Hypothalamus (tissue), 51 donors: ENCODE measurements at places on chromosomes 5 and 9.

DNA sequence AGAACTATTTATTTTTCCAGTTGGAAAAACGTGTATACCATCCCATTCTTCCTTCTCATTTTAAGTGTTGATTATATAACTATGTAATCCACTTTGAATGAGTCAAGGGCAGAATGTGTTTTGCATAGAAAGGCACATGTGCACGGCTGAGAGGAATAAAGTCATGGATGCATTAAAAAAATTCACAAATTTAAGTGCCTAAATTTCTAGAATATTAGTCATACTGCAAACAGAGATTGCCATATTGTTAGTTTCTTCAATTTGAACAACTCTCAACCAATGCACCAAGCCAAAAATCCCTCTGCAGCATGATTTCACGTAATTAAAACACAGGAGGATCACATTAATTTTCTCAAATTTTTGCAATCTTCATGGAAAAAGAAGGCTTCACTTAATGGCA is 166.3 kb downstream of the MPDZ start:
- DNase-seq, result no peak

GRCh38 chr9:131657940-131658339 is 81.9 kb downstream of the RAPGEF1 start:
- no peak for DNase-seq

DNA sequence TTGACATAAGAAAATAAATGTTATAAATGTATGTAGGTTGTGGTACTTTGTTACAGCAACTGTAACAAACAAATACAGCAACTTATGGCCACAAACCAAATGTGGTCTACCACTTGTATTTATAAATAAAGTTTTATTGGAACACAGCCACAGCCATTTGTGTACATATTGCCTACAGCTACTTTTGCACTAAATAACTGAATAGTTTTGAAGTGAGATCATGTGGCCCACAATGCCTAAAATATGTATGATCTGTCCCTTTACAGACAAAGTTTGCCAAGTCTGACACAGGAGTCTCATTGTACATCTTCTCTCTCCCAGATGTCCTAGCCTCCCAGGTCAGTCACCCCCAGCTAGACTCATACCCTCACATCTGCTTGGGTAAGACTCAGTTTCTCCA is 283.6 kb upstream of the PRDM9 start:
- no peak for DNase-seq

- DNase-seq, result no peak
Observed at GRCh38 chr9:32707326-32707725, 71.9 kb upstream of the TAF1L start.

- no peak for DNase-seq
Observed at GRCh38 chr5:149667084-149667828, 62.9 kb upstream of the PPARGC1B start.

- no peak for DNase-seq
Observed at GRCh38 chr5:71601222-71602026, 14.3 kb downstream of the MCCC2 start.
